ENCODE measurements at places on chromosomes 7 and 10. TPM values are rescaled to one million over a fixed set of nuclear protein-coding genes. Genes with fewer than 3 reads are reported as not detected.

Gene BHLHA15
- total RNA-seq: 0.43 TPM

Gene SOSTDC1
- not detected for total RNA-seq

Gene C10orf67
- total RNA-seq: not detected

- DNase-seq: no peak
Measured at GRCh38 chr7:1587738-1588137, 17.9 kb upstream of the PSMG3 start.

DNA sequence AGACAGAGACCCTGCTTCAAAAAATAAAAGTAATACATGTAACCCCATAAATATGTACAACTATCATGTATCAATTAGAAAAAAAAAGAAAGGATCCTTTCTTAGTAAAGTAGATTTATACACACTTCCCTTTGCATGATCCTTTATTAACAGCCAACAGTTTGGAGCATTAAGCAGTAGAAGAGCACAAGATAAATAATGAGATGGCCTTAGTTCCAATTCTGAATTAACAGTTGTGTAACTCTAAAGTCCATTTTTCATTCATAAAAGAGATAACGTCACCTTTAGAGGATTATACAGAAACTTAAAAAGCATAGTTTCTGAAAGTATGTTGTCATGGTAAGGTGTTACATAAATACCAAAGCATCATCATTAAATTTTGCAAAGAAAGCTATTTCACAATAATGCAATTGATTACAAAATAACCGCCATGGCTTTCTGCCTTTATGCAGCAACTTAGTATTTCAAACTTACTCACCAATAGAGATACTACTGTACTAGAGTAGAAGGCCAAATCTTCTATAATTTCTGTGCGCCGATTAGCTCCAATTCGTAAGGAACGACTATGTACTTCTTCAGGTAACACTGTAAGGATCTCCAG lies 40.3 kb downstream of the TNPO3 start:
- no peak for DNase-seq

- DNase-seq: no peak
Measured at GRCh38 chr7:141132671-141133070, 58.8 kb downstream of the TMEM178B start.

- no peak for DNase-seq
Measured at GRCh38 chr10:44847110-44847509, 64.0 kb upstream of the TMEM72 start.

GRCh38 chr10:69181433-69181832 lies 1.4 kb downstream of the SUPV3L1 start:
- no peak for DNase-seq

- DNase-seq: no peak
Measured at GRCh38 chr7:148026713-148027112, 563.9 kb upstream of the C7orf33 start.

- no peak for DNase-seq
Measured at GRCh38 chr7:87816389-87816788, 59.8 kb downstream of the SLC25A40 start.

- no peak for DNase-seq
Measured at GRCh38 chr10:561721-562120, 127.7 kb downstream of the DIP2C start.

DNA sequence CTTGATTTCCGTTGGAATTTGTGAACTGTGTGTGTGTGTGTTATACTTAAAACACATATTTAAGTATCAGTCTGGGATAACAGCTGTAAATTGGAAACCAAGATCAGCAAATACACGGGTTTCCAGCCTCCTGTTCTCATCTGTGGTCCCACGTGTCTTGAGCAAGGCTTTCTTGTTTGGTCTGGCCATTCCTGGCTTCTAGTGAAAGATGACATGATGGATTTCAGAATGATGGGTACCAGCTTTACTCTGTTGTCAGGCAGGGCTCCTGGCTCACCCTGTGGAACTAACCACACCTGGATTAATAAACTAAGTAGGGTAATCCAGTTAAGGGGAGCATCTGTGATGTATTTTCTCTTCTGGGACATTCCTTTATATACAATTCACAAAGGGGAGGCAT lies 346.2 kb upstream of the AOAH start:
- no peak for DNase-seq

DNA sequence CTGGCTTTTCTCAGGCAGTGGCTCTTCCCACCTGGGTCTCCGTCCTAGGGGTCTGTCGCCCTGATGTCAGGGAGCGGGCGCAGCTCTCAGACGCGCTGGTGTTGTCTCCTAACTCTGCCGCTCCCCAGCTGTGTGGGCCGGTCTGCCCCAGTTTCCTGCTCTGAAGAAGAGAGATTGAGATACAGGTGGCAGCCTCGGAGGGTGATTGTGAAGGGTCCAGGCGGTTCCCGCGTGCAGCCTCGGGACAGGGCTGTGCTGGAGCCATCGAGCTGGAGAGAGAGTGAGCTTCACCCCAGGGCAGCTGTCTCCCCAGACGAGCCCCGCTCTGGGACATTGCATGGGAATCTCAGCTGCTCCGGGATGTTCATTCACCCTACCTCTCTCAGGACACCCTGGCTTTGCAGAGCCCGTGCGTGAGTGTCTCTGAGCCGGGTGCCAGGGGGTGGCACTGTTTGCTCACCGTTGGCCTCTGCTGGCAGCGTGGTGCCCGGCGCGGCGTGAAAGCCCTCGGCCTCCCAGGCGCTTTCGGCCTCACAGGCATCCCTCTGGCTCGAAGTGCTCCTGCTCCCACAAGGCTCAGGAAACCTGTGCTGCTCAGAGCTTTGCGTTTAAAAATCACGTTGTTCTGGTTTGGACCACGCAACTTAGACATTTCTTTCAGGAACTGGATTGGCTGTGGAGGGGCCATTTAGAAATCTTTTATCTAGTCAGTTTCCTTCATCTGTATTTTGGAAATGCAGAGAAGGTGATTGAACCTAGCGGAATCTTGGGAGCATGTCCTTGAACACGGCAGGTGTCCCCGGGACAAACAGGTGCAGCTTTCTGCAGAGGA lies 33.8 kb upstream of the ZFAND2A start:
- DNase-seq: peak; percentile 70

GRCh38 chr7:27244488-27245123 lies 2.0 kb downstream of the EVX1 start:
- no peak for DNase-seq

GRCh38 chr7:151115121-151115835 lies 29.0 kb downstream of the AGAP3 start:
- peak; percentile 28 for DNase-seq

DNA sequence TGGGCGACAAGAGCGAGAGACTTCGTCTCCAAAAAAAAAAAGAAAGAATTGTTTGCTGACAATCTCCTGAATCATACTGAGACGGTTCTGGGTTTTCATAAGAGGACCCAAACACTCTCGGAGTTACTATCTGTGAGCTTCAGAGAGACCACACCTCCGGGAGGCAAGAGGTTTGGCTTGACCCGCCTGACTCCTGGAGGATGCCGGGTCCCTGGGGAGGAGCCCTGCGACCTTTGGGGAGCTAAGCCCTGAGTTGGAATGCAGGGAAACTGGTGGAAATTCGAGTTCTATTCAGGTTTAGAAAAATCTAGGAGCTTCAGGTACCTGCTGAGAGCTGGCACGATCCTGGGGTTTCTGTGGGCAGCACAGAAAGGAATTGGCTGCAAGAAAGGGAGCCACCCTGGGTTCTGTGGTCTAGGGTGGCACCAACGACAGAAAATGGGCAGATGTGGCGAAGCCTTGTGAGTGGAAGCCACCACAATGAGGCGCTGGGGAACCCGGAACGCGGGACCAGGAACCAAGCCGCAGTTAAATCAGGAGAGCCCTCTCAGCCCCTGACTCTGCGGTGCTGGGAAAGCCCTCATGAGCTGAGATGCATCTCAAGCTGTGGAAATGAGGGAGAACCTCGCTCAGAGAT lies 21.9 kb upstream of the GATAD1 start:
- DNase-seq: no peak

Data from activated CD4-positive, alpha-beta memory T cell treated with anti-CD3 and anti-CD28 coated beads, Interleukin-2, amount 10 ng/mL, durations not matched to agents 7 days and 5 days (primary cell).